ENCODE measurements at places on chromosomes 7 and 10.

- DNase-seq: no peak
Measured at GRCh38 chr7:42597300-42597699, 314.6 kb downstream of the C7orf25 start.

DNA sequence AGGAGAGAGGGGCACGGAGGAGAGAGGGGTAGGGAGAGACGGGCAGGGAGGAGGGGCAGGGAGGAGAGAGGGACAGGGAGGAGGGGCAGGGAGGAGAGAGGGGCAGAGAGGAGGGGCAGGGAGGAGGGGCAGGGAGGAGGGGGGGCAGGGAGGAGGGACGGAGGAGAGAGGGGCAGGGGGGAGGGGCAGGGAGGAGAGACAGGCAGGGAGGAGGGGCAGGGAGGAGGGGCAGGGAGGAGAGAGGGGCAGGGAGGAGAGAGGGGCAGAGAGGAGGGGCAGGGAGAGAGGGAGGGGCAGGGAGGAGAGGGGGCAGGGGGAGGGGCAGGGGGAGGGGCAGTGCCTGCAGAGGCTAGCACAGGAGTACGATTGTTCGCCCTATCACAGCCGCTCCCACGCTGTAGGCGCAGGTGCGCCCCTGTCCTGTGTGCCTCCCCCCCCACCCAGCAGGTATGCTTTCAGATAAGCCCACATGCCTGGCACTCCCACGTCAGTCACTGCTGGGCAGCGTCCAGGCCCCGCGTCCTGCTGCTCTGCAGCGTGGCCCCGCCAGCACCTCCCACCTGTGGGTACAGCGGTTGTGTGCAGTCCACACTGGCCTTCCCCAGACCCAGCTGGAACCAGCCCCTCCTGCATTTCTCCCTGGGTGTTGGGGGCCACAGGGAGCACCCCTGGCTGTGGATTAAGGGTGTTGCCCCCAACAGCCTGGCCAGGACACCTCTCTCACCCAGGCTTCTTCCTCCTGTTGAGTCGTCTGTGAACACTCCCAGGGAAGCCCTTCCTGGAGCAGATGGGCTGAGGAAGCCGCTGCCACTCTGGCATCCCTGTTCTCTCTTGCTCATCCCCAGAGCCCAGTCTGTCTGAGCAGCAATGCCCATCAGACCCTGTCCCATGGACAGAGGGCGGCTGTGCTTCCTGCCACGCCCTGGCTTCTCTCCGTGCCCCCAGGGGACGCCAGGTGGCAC, 10.8 kb downstream of the NKX6-2 start:
- peak; percentile 100 for DNase-seq

DNA sequence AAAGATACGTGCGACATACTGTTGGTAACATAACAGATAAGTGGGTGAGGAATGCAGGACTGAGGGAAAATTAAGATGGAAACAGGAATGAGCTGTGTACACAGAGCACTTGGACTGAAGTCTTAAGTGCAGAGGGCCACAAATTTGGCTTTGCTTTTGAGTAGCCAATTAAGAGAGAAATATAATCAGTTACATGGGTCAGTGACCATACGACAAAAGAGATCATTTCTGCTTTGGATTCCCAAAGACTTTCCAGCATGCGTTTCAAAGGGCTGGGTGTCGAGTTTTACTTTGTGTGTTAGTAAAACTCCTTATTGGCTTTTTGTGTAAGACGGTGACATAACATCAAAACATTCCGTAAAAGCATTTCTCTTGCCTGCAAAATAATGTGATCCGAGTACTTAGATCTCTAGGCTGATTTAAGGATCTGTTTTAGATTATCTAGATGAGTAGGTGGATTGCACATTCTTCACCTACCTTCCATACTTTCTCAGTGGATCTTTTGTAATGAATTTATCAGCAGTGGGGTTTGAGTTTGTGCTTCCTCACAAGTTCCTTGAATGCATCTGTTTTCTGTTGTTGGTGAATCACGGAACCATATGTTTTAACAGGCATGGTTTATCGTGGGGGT, 7.5 kb downstream of the RABGEF1 start:
- no peak for DNase-seq

- peak; percentile 87 for DNase-seq
Measured at GRCh38 chr7:128836729-128837348, 6.6 kb downstream of the FLNC start.

DNA sequence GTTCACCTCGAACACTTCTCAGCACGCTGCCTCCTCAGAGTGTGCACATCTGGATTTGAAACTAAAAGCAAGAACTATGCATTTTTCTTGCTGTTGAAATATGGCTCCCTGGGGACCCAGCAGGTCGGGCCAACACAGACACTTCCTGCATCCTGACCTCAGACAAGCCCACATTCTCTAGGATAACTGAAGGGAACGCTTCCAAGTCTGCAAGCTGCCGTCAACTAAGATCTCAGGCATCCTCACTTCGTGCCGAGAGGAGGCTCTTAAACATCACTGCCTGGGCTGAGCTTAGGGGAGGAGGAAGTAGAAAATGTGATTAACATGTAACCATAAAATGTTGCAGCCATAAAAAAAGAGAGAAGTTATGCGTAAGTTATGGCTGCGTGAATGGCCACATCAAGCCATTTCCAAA, 65.5 kb downstream of the PYROXD2 start:
- DNase-seq: no peak

DNA sequence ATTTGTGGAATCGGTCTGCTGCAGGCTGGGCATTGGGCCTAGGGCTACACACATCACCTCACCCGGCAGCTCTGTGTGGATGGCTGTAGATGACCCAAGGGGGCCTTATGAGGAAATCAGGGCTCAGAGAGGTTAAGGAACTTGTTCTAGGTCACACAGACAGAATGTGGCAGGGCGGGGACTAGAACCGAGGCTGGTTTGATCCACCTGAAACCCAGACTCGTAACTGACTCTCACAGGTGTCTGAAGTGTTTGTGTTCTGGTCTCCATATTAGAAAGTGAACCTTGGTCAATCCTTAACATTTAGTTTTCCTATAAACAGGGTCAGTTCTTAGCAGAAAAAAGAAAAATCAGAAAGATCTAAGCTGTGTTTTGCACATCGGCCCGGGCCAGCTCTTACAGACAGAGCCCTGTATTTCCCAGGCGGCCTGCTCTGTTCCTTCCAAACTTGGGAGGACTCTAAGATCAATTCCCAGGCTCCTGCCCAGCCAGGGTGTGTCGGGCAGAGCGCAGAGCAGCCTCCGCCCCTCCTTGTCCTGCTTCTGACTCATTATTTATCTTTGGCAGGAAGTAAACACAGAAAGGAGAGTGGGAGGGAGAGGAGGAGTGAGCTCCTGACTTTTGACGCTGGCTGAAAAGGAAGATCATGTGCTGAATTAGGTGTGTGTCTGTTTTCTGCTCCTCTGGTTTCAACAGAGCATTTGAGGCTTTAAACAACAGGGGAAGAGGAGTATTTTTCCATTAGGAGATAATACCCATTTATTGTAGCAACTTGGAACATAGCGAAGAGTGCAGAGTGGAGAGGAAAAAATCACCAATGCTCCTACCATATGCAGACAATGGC, 74.1 kb downstream of the TACC2 start:
- peak; percentile 11 for DNase-seq

- no peak for DNase-seq
Measured at GRCh38 chr7:51930834-51931233, 614.2 kb upstream of the COBL start.

Measured in globus pallidus (tissue), 1 donor.